ENCODE measurements at places on chromosomes 4 and X. TPM values are rescaled to one million over a fixed set of nuclear protein-coding genes. Genes with fewer than 3 reads are reported as not detected.

The PAGE1 gene
- not detected for total RNA-seq

The GAGE2A gene
- not detected for total RNA-seq

The PNCK gene
- 14.5 TPM for total RNA-seq

The NLGN4X gene
- total RNA-seq, result 3.1 TPM

The CT45A10 gene
- not detected for total RNA-seq

The FGFBP2 gene
- total RNA-seq, result 0.79 TPM

The PLCXD1 gene
- 6.8 TPM for total RNA-seq

The FREM3 gene
- not detected for total RNA-seq

The SHROOM4 gene
- total RNA-seq, result 8.9 TPM

The POU4F2 gene
- not detected for total RNA-seq

The OPN1MW3 gene
- not detected for total RNA-seq

The SSX7 gene
- total RNA-seq, result not detected
